ENCODE measurements at places on chromosomes 6 and 20.
A peak's percentile ranks its signal among the peaks of the same experiment; 100 is the strongest.

- no peak for DNase-seq
Observed at GRCh38 chr6:138258991-138259390, 40.7 kb upstream of the PBOV1 start.

DNA sequence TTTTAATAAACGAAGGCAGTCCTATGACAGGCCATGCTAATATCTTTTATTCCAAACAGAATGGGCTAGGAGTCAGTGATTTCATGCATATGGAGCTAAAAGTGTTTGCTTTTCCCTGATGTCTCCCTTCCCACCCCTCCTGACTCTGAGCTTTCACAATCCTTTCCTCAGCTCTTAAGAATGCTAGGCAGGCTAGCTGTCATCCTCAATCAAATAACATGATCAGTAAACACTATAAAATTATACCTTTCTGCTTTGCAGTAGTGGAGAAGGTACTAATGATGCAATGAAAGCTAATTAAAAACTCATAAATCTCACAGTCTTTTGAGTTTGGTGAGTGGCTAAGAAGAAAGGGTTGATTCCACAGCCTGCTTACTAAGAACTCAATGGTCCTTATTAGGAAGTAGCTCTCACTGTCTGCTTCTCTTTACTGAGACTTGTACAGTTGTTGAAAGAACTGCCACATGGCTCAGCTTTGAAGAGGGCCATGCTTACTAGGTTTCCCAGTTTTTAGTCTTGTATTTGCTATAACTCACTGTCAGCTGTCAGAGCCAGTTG, 250.9 kb upstream of the JAG1 start:
- DNase-seq = peak; percentile 79

DNA sequence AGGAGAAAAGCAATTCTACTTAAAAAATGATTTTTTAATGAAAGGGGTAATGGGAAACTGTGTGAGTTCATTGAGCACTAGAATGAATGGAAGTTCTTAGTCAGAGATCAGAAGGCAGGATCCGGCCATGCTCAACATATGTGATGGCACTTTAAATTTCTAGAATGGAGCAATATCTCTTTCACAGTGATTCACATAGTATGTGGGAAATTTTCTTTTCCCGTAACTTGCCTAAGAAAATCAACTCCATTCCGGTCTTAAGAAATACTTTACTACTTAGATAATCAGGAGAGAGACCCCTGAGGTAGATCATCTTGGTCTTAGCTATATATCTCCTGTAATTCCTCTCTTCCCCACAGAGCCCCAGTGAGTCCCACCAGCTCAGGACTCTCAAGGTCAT, 131.8 kb downstream of the SCML4 start:
- DNase-seq = no peak

DNA sequence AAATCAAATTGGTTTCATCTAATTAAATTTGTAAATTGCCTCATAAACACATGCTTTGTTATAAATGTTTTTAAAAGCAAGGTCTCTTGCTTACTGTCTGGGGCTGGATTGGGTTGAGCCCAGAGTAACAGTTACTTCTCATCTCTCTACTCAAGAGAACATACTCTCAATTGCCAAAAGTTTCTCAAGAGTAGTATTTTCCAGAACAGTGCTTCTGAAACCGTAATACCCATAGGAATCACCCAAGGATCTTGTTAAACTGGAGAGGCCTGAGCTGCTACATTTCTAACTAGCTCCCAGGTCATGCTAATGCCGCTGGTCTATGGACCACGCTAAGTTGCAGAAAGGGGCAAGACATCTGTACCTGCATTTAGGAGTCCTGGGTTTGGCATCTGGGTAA, 744.9 kb downstream of the PTPRT start:
- no peak for DNase-seq

GRCh38 chr6:108168501-108169463, 3.0 kb downstream of the NR2E1 start:
- DNase-seq = peak; percentile 64

DNA sequence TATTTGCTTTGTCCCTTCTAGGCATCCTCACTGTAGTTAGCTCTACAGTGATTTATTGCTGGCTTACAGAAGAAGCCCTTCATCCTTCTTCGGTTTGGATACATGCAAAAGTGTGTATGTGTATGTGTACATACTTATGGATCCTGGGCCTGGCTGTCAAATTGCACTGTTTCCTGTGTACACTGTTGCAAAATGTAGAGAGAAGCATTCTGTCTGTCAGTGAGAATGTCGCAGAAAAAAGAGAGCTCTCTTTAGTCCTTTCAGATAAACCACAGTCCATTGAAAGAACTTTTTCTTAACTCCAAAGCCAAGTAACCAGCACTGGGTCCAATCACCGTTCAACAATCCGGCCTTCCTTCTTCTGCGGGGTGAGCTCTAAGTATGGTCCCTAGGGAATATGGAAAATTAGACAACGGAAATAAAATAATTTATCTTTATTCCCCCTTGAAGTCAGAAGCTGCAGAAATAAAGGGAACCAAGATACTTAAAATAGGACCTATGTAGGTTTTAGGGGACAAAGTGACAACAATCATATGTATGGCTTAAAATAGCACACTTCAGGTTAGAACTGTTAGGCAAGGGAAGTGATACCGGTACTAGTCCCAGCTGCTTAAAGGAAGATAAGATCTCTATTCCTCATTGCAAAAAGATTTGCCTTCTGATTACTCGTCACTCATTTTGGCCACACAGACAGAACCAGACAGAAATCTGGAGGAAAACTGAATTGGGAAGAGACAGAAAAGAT, 107.0 kb downstream of the CD83 start:
- no peak for DNase-seq

GRCh38 chr6:154604119-154604518, 93.6 kb upstream of the CNKSR3 start:
- no peak for DNase-seq

DNA sequence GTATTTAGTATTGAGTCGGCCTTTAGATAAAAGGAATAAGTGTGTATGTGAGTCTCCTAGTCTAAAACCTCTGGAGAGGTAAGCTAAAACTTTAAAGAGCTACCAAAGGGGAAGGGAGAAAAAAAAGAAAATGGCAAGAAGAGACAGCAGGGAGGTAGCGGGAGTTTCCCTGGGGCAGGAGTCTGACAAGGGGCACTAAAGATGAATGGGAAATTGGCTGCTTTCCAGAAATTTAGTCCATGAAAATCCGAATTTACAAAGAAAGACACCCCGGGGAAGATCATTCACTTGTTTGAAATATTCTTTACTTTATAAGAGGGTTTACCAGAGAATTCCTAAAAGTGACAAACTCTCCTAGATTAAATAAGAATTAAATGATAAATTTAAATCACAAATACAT, 19.3 kb downstream of the RMND1 start:
- DNase-seq = no peak

DNA sequence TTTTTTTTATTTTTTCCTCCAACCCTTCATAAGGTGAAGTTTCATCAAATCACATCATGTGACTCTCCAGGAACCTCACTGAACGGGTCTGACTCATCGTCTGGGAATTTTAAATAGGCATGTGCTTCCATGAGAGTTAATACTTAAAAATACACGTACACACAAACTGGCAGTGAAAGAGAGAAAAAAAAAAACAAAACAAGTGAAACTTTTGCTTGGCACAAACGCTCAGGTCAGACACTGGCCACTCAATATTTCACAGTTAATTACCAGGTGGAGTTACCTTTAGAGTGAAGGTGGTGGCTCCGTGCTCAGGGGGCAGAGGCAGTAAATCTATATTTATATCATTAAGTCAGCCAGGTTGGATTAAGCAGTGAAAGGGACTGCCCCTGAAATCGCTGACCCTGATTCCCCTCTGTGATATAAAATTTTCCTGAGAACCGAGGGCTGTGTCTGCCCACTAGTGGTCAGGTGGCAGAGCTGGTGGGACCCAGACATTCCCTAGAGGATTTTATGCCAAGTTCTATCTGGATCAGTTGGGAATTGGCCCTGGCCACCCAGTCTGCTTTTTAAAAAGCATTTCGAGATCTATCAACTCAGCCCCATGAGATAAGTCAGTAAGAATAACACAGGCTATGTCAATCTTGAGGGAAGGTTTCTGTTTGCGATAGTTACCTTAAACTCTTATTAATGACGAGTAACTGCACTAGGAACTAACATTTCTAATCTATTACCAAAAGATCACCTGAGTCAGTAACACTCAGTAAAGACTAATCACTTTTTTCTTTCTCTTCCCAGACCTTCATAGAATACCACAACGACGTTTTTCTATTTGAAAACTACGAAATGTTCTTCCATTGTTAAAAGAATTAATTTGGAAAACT, 259.1 kb downstream of the HDGFL1 start:
- peak; percentile 100 for DNase-seq

- DNase-seq = peak; percentile 84
Observed at GRCh38 chr6:17965397-17965796, 22.0 kb downstream of the KIF13A start.

GRCh38 chr6:2754393-2754792, 3.7 kb upstream of the MYLK4 start:
- no peak for DNase-seq

DNA sequence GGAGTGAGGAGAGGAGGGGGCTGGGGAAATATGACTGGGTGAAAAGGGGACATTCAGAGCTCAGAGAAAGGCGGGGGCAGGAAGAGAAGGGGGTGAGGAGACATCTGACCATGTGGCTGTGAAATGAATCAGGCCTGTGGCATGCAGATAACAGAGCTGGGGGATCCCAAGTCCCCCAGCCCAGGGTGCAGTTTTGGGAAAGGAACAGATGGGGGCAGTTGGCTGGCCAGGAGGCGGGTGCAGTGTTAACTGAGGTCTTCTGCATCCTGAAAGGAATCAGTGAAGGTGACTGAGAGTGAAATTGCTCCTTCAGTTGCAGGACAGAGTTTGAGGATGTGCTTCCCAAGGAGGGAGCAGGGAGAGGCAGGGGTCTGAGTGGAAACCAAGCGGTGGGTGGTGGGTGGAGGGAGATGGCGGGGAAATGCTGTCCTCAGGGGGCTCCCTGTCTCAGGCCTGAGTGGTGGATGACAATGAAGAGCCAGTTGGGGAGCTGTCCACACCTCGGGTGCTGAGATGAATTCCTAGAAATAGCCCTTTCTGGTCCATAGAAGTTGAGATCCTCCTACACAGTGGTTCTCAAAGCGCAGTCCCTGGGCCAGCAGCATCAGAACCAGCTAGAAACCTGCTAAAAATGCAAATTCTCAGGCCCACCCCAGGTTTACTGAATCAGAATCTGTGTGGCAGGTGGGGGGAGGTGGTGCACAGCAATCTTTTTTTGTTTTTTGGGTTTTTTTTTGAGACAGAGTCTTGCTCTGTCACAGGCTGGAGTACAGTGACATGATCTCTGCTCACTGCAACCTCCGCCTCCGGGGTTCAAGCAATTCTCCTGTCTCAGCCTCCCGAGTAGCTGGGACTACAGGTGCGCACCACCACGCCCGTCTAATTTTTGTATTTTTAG, 26.0 kb upstream of the CCDC167 start:
- DNase-seq = peak; percentile 57

DNA sequence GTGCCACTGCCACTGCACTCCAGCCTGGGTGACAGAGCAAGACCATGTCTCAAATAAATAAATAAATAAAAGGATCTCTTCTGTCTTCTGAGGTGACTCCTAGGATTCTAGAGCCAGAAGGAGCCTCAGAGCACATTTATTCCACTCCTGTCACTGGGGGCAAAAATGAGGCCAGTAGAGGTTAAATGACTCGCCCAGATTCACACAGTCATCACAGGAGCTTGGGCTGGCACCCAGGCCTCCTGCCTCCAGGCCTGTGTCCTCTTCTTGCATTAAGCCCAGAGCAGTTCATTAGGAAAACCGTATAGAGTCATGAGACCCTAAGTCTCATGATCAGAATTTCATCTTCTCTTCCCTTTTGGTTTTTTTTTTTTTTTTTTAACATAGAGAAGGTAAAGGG, 243.3 kb downstream of the NRN1 start:
- DNase-seq = peak; percentile 77

- DNase-seq = peak; percentile 33
Observed at GRCh38 chr6:158131926-158132325, 36.1 kb downstream of the SERAC1 start.

GRCh38 chr6:127513425-127513824, 5.7 kb downstream of the MTCL3 start:
- no peak for DNase-seq

GRCh38 chr6:165511807-165512206, 151.2 kb downstream of the PDE10A start:
- no peak for DNase-seq

DNA sequence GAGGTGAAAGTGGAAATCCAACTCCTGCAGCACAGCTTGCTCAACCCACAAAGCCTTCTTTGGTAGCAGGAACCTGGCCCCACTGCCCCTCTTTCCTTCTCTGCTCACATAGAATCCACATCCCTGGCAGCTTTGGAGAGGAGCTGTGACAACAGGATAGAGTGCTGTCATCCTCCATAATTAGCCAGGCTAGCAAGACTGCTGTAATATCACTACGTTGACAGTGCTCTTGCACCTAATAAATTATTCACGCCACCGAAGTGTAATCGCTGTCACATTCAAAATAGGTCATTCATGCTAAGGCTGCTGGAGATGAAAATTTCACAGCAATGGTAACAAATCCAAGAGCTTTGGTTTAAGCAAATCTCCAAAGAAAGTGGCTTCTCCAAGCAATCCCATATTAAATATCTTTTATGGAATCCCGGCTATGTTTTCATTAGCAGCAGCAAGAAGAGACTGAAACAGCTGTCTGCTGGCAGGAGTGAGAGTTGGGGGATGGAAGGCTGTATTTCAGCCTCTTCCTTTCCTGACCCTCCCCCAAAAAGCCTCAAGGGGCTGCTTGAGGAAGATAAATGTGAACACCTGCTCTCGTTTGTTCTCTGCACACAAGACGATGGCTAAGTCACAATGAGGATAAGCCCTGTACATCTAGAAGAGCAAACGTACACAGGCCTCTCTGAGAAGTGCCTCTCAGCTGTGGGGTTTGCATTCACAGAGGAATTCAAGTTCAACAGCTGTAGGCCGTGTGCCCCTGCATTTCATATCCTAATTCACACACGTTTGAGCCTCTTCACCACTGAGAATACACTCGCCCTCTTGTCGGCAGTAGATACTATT, 16.5 kb downstream of the RIPOR2 start:
- no peak for DNase-seq

- DNase-seq = no peak
Observed at GRCh38 chr6:3263096-3263495, 4.3 kb downstream of the PSMG4 start.

DNA sequence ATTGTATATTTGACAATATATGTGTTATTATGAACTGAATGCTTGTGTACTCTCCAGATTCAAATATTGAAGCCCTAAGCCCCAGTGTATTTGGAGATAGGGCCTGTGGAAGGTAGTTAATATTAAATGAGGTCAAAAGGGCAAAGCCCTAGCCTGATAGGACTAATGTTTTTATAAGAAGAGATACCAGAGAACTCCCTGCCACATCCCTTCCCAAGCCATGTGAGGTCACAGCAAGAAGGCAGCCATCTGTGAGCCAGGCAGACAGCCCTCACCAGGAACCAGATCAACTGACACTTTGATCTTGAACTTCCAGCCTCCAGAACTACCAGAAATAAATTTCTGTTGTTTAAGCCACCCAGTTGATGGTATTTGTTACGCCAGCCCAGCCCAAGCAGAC, 36.4 kb upstream of the FBXL4 start:
- no peak for DNase-seq

GRCh38 chr6:81842254-81842653, 89.8 kb upstream of the TENT5A start:
- no peak for DNase-seq

Measured in M059J (cell line).